ENCODE measurements at places on chromosomes 12 and 14.

GRCh38 chr12:22318108-22318737 lies 16.3 kb downstream of the ST8SIA1 start:
- DNase-seq = no peak

- DNase-seq = no peak
Observed at GRCh38 chr14:54451121-54451601, 10.0 kb upstream of the CNIH1 start.

- no peak for DNase-seq
Observed at GRCh38 chr14:90510159-90510558, 113.3 kb downstream of the CALM1 start.

DNA sequence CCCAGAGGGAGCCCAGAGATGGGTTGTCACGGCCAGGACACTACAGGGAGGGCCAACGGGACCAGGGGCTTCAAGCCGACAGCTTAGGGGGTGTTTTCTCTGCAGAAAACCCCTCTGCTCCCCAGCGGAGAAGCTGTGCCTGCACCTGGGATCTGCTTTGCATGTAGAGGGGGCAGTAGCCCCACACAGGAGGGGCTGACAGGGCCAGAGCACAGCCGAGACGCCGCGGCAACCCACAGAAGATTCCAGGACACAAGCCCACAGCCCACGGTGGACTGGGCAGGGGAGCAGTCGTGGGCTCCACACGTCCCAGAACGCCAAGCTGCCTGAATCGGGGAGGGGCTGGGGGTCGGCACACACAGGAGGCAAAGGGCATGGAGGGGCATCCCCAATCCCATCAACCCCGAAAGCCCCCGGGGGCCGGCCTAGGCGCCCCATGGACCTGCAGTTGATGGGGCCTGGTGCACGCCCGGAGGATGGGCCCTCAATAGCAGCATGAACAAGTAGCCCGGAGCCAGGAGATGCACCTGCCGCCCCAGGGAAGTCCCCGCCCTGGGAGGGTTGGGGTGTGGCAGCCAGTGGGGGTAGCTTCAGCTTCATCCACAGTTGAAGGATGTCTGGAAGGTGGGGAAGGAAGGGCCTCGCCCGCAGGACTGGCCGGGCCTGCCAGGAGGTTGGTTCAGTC lies 30.5 kb upstream of the TMEM179 start:
- DNase-seq = no peak

- peak; percentile 47 for DNase-seq
Observed at GRCh38 chr12:6891646-6892001, 13.0 kb upstream of the LRRC23 start.

GRCh38 chr14:49194067-49194466 lies 392.1 kb downstream of the RPS29 start:
- no peak for DNase-seq

- DNase-seq = no peak
Observed at GRCh38 chr12:104615048-104615561, 158.4 kb downstream of the CHST11 start.

GRCh38 chr12:113299619-113300237 lies 35.2 kb downstream of the SLC8B1 start:
- no peak for DNase-seq

DNA sequence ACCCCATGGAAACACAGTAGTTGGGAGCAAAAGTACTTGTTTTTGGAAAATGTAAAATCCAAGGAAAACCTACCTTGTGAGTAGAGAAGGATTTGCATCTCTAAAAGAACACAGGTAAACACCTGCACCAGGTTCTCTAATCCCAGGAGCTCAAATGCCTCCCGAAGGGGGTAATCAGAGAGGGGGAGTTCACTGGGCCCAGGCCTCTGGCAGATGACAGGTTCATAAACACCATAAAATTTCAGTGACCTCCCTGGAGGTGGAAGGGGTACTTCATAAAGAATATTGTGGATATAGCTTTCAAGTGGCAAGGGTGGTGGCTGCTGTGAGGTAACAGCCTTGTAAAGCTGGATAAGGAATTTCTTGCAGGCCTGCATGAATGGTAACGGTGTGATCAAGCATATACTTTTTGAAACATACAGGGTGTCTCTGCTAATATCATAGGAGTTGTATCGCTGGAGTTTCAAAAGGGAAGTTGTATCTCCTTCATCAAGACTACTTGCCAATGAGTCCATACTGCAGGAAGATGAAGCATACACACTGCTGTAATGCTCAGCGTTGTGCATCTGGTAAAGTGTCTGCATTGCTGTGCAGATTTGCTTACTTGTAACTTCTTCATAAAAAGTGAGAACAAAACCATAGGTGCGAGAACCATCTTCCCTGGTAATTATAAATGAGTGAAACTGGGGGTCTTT lies 111.3 kb downstream of the DENND5B start:
- DNase-seq = no peak

All from stimulated activated CD8-positive, alpha-beta memory T cell treated with anti-CD3 and anti-CD28 coated beads, Interleukin-4, amount 100 ng/mL, for 48 hours (primary cell).